Renal cortex interstitium (tissue), 15 donors: ENCODE measurements at places on chromosomes 4 and X.

- no peak for DNase-seq
These were observed 962.0 kb downstream of the CCSER1 start for GRCh38 chr4:91089178-91089577.

GRCh38 chr4:13872155-13872554 lies 244.6 kb upstream of the BOD1L1 start:
- no peak for DNase-seq

- no peak for DNase-seq
These were observed 124.7 kb downstream of the HNRNPD start for GRCh38 chr4:82248903-82249632.

GRCh38 chrX:11504234-11504633 lies 161.5 kb downstream of the ARHGAP6 start:
- DNase-seq: no peak

DNA sequence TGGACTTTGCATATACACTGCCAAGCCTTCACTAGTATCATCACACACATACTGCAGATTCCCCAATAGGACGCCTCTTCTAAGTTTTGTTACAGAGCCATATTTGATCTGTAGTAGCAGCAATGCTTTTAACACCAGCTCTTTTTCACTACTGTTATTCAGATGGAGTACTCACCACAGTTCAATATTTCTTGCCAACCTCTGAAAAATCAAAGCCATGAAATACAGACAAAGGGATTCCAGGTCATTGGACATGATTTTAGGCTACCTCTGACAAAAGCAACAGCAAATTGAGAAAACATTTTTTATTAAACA lies 390.7 kb upstream of the ADGRL3 start:
- DNase-seq: no peak

DNA sequence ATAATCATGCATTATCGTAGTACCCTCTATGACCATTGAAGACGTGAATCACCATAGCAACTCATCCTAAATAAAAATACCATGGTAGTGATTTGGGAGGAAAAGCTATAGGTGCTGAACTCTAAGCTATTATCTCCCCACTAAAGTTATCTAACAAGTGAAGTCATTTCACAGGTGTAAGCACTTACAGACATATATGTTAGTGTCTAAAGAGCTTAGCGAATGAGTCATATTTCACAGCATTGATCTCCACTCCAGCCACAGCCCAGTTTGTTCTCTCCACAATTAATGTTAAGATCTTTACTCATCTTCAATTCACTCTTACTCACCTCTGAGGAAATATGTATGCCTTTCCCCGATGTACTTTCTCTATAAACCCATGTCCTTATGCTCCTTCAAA lies 57.0 kb downstream of the DCAF8L1 start:
- no peak for DNase-seq

- no peak for DNase-seq
These were observed 1.3 kb downstream of the SPATA18 start for GRCh38 chr4:52052475-52052780.

DNA sequence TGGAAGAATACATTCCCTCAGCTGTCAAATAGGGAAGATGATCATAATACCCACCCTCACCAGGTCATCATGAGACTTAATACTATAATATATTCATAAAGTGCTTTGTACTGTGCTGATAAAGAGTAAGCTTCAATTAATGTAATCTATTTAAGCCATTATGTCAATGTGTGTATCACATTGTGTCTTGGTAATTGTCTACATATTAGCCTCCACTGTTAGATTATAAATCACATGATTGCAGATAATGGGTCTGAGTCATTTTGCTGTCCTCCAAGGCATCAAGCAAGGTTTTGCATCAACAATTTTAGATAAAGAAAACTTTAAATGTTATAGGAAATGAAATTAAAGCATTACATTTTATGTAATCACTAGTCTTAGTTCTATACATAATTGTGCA lies 45.2 kb upstream of the CEP135 start:
- no peak for DNase-seq

GRCh38 chrX:54930291-54931049 lies 9.8 kb downstream of the TRO start:
- DNase-seq: no peak

GRCh38 chr4:120844528-120844921 lies 78.0 kb downstream of the PRDM5 start:
- DNase-seq: no peak

DNA sequence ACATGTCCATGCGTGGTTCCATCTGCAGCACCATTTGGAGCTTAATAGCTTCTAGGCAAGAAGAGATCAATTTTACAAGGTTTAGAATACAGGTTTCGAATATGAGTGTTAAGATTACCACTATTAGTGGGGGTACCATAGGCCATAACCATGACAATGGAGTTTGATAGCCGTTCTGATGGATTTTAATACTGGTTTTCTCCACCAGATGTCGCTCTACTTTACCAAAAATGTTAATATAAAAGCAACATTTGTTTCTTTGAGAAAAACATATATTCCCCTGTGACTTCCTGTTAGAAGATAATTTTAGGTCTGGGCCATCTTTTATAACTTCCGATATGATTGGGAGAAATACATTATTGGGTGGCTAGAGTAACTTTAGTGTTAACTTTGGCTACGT lies 499.7 kb upstream of the POU3F4 start:
- DNase-seq: no peak

DNA sequence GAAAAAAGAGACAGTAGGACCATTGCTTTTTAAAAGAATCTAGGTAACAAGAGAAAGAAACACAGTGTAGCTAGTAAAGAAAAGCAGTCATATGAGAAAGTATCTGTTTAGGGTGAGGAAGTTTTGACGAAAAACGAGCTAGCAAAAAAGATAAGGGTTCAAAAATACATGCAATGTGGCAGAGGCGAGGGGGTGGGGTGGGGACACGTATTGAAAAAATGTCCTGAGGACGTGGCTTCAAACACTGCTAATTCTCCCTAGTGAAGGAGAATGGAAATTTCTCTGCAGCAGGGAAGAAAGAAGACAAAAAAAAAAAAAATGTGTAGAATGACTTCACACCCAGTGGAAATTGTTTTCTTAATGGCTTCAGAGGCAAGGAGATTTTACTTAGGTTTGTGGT lies 856.4 kb upstream of the INTU start:
- DNase-seq: no peak

DNA sequence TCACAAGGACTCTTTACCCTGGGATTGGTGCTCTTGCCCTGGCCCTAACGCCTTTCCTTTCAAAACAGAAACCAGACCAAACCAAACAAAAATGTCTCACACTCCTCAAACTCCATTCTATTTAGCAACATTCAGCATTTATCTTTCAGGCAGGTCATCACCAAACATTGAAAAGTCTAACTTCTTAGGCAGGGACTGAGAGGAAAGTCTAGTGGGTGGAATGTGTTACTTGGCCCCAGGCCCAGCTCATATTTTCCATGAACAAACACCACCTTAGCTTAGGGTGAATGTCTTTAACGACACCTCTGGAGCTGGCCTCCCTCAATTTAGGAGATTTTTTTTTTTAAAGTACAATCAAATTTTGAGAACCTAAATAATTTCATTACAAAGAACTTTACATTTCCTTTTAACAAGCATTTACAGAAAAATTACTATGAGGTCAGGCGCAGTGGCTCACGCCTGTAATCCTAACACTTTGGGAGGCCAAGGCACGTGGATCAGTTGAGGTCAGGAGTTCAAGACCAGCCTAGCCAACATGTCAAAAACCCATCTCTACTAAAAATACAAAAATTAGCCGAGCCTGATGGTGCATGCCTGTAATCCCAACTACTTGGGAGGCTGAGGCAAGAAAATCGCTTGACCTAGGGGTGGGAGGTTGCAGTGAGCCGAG lies 10.2 kb upstream of the N4BP2 start:
- DNase-seq: no peak

DNA sequence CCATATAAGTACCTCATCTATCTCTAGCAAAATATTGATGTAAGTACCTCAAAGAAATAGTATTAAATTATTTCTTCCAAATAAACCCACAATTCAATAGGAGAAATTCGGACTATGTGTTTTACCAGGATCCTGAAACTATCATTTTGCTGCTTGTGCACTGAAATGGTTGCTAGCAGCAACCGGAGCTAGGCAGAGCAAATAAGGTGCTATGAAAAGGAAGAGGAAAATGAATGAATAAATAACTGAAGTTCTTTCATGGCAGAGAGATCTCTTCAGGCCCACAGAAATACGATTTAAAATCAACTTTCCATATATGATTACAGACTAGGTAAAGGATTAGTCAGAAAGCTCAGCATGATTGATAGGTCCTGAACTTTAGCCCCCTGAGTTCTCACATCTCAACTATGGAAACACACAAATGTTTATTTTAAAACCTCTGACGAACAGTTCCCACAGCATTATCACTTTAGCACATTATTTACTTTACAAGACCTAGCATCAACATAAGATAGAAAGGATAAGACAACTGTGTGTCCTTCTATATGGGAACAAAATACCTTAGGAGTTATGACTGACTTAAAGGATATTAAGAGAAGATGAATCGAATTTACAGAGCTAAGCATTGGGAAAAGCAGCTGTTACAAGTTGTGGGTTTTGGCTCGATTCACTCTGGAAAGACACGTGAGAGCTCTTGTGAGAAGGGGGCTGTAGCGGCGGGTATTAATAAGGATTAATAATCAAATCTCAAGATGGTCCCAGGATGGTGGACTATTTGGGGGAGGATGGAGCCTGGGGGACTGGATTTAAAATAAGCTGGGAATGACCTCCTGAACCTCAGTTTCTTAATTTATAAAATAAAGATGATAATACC lies 104.3 kb downstream of the CORIN start:
- no peak for DNase-seq

GRCh38 chrX:9942086-9942485 lies 25.1 kb upstream of the CLDN34 start:
- DNase-seq: no peak

DNA sequence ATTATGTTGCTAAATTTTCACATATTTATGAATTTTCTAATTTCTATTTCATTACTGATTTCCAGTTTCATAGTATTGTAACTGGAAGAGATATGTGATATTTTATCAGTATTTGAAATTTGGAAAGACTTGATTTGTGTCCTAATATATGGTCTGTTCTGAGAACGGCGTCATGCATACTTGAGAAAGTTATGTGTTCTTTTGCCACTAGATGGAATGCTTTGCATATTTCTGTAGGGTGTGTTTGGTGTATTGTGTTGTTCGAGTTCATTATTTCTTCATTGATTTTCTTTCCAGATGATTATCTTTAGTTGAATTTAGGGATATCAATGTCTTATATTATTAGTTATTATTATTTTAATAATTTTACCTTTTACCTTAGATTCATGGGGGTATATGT lies 110.6 kb upstream of the ITM2A start:
- no peak for DNase-seq

- DNase-seq: no peak
These were observed 153.9 kb downstream of the ATG4A start for GRCh38 chrX:108245462-108245861.

- no peak for DNase-seq
These were observed 147.1 kb downstream of the PRDM5 start for GRCh38 chr4:120775431-120775830.
